ENCODE measurements at places on chromosomes 5 and 9. TPM values are rescaled to one million over a fixed set of nuclear protein-coding genes. Genes with fewer than 3 reads are reported as not detected.

- no peak for DNase-seq
These were observed 57.7 kb downstream of the LMX1B start for GRCh38 chr9:126671381-126671831.

- no peak for DNase-seq
These were observed 118.9 kb downstream of the NXNL2 start for GRCh38 chr9:88653911-88654310.

ASS1 gene
- 61.4 TPM for total RNA-seq

TMC1 gene
- total RNA-seq = 1.1 TPM

PCDHGA5 gene
- 1.6 TPM for total RNA-seq

FRMPD1 gene
- 0.18 TPM for total RNA-seq

Measured in esophagus squamous epithelium (tissue), 5 donors.